Ascending aorta (tissue), 2 donors: ENCODE measurements at places on chromosomes 13 and 19. TPM values are rescaled to one million over a fixed set of nuclear protein-coding genes. Genes with fewer than 3 reads are reported as not detected.
A peak's percentile ranks its signal among the peaks of the same experiment; 100 is the strongest.

DNA sequence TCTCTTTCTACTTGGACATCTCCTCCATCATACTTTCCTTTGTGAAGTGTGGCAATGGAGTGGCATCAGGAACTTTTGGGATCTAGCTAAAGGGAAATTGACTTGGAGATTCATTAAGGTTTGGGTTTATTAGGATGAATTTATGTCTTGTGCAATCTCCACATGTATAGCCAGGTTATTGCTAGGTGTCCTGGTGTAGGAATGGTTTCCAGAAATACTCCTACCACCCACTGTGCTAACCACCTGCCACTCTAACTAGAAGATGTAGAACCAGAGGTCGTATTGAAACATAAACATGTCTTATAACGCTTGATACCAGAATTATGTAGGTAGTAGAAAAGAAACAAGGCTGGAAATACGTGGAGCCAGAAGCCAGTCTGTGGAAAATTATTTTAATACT, 38.1 kb upstream of the MED4 start:
- no peak for DNase-seq

The KASH5 gene
- total RNA-seq: not detected

- no peak for DNase-seq
These were observed 23.2 kb downstream of the RFX2 start for GRCh38 chr19:6087074-6087571.

DNA sequence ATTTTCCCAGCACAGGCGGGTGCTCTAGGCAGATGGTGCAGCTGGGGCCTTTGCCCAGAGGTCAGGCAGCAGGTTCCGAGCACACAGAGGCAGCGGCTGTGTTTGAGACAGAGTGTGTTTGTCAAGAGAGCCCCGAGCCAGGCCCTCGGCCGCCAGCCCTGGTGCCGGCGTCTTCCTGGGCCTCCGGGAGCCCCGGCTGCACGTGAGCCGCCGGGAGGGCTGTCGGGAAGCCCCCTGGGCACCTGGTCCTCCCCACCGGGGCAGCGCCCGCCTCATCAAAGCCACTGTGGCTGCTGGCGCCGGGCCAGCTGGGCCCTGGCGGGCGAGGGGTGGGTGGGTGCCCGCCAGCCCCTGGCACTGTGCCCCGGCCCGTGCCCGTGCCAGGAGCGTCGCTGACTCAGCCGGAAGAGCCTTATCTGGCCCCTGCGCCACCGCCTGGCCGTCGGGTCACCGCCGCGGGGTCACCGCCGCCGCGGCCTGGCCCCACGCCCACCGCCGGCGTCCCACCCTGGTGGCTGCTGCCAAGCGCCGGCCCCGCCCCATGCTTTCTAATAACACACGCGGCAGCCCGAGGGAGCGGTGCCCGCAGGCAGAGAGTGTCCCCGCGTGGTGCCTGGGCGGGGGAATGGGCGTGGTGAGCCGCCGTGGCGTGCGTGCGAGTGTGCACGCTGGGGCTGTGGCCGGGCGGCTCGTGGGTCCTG, 14.9 kb downstream of the ARID3A start:
- peak; percentile 63 for DNase-seq

The FCER2 gene
- not detected for total RNA-seq

GRCh38 chr13:67120872-67121531, 109.1 kb downstream of the PCDH9 start:
- DNase-seq: no peak

GRCh38 chr19:436413-436950, 24.4 kb downstream of the SHC2 start:
- no peak for DNase-seq

The MYPOP gene
- total RNA-seq: 1.6 TPM

DNA sequence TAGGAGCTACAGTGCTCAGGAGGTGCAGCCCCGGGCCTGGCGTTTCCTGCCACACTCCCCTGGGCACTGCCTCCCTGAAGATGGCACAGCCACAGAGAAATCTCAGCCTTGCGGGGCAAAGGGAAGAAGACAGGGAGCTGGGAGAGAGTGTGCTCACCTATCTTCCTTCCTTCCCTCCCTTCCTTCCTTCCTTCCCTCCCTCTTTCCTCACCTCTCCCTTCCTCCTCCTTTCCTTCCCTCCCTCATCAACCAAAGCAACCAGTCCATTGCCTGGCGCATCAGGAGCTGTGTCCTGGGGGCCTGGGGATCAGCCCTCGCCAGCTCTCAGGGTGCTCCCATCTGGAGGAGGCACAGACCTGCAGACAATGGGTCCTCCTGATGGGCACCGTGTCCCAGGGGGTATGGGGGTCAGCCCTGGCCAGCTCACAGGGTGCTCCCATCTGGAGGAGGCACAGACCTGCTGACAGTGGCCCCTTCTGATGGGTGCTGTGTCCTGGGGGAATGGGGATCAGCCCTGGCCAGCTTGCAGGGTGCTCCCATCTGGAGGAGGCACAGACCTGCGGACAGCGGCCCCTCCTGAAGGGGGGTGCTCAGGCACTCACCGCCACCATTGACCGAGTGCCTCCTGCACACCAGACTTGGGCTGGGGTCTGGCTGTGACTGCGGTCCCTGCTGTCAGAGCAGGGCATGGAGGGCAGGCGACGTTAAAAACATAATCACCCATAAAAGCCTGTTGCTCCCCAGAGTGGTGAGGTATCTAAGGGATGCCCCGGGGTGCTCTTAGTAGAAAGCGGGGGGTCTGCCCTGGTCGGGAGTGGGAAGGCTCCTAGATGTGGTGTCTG, 120.2 kb downstream of the URI1 start:
- peak; percentile 39 for DNase-seq

The DOCK6 gene
- 140 TPM for total RNA-seq

DNA sequence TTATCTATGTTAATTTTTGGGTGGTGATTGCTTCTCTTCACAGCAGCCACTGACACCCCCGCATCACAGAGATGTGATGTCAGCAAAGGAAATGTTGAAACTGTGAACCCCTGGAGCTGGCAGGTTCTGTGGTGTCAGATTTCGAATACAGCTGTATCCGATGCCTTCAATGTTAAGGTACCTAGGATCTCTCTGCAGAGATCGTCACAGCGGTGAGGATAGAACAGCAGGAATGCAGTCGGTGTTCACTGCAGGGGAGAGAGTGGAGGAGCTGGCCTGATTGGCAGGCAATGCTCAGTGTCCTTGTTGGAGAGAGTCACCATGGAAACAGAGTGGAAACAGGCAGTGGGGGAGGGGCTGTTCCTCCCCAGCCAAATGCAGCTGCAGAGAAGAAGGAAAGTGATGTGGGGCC, 79.5 kb upstream of the ZNF835 start:
- no peak for DNase-seq

- no peak for DNase-seq
These were observed 3.9 kb upstream of the PCDH17 start for GRCh38 chr13:57627663-57628062.

DNA sequence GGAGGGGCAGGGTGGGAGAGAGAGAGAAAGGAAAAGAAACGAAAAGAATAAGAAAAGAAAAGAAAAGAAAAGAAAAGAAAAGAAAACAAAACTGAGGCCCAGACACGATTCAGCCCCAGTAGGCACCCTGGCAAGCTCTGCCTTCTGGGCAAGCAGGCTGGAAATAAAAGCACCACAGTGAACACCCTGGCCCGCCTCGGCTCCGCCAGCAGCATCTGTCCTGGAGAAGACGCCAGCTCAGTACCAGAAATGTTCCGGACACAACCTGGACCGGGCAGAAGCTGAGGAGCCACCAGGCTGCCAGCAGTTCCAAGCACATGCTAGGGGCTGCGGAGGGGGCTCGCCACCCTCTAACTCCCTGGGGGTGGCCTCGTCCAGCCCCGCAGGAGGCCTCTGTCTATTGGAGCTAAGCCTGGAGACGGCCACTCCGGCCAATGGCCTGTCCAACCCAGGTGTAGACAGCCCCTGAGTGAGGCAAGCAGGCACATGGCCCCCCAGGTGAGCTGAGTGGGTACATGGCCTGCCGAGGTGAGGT, 11.4 kb upstream of the CPAMD8 start:
- DNase-seq: no peak

DNA sequence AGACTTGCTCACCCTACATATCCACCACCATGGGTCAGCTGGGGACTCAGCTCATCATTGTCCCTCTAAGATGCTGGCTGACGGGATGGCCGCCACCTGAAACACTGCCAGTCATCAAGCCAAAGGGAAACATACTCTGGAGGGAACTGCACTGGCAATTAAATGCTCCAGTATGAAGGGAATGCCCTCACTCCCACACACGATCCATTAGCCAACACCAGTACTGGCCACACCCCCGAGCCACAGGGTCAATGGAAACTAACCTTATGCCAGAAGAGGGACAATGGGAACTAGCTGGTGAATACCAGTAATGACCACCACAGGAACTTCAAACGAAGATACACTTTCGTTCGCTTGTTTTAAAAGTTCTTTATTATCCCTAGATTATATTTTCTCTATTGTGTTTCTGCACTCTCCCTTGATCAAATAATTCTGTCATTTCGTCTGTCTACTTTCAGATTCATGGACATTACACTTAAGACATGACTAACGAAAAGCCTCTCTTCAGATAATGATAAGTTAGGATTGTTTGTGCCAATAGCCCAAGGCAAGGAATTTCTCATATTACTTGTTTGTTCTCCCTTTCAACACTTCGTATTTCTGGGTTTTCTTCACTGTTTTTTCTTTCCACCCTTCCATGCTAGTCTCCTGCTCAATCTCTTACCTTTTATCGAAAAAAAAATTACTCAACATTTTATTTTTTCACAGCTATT, 1.7 kb upstream of the ZNF507 start:
- DNase-seq: no peak

GRCh38 chr19:16327911-16328823, 3.5 kb downstream of the KLF2 start:
- peak; percentile 93 for DNase-seq

- no peak for DNase-seq
These were observed 1.8 kb upstream of the SSBP4 start for GRCh38 chr19:18417250-18418028.

- no peak for DNase-seq
These were observed 43.6 kb downstream of the SIPA1L3 start for GRCh38 chr19:37950471-37951175.

GRCh38 chr13:41458761-41459431, 1.5 kb downstream of the RGCC start:
- no peak for DNase-seq

GRCh38 chr19:18951721-18952281, 10.8 kb upstream of the HOMER3 start:
- DNase-seq: no peak

The SYNGR4 gene
- not detected for total RNA-seq

DNA sequence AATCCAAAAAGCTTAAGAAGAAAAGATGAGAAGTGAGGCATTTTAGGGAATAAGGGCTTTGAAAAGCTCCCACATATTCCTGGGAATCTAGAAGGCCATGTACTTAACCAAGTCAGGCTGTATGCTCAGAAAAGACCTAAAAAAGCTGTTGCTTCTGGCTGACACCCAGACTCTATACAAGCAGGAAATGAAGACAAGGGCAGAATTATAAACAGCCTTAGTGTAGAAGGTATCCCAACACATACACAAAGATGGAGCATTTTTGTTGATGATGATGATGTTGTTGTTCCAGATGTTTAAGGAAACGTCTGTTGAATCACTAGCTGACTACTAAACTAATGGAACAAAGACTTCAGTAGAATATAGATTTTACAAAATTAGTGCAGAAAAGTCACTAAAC, 26.1 kb upstream of the N4BP2L1 start:
- DNase-seq: no peak

The ELAVL3 gene
- not detected for total RNA-seq

DNA sequence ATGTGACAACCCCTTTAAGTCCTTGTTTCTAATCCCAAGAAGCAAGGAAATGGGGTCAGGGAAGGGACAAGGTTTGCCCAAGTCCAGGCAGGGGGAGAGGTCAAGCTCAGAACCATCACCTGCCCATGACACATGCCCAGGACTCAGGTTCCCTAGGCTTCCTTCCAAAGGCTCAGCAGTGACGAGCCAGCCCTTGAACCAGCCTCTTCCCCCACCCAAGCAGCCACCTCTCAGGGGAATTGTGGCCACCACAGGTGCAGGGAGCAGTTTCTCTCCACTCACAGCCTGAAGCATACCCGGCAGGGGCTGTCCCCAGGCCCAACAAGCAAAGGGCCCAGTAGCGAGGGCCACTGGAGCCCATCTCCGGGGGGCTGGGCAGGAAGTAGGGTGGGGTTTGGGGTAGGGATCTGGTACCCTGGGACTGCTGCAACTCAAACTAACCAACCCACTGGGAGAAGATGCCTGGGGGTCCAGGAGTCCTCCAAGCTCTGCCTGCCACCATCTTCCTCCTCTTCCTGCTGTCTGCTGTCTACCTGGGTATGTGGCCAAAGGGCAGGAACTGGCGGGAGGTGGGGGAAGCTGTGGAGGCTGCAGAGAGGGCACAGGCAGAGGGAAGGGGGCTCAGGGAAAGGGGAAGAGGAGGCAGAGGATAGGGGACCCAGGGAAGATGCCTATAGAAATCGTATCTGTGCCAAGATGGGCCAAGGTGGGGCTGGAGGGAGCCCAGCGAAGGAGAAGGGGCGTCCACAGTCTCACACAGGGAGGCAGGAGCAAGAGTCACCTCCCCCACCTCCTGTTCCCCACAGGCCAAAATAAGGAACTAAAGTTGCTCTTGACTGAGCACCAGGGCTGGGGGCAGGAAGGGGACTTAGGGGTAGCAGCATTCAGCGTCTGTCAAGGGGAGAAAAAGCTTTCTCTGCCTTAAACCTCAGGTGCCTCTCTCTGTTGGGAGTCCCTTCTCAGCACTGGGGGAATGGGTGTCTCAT, at the start of gene CD79A:
Gene CD79A, plus strand, starts transcription at position 433 of the 986 bp plus-strand sequence. Its CDS starts 26 bp downstream, at position 459.
- DNase-seq: no peak

- DNase-seq: no peak
These were observed 316.0 kb downstream of the FOXO1 start for GRCh38 chr13:40350283-40350992.

DNA sequence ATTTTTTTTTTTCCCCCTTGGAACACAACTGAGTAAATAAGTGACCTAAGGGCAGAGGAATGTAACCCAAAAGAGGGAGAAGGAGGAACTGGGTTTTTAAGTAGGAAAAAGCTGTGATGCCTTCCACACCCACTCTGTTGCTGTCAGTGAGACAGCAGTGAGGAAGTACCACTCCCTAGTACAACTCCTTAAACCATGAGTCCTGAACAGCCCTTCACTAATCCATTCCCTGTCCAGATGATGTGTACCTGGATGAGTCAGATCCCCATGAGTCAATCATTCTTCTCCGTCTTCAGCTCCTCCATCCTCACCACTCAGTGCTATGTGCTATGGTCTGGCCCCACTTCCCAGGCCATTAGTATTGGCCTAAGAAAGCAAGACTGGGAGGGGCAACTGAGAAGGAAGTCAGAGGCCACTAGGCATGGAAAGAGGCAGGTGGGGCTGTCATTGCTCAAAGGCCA, 12.9 kb upstream of the CXCL17 start:
- no peak for DNase-seq

The TYROBP gene
- total RNA-seq: 31.5 TPM

- no peak for DNase-seq
These were observed 4.2 kb downstream of the TRAPPC6A start for GRCh38 chr19:45173816-45174215.

The TNFRSF19 gene
- total RNA-seq: 0.85 TPM
